ENCODE measurements at places on chromosomes 12 and 14.
A peak's percentile ranks its signal among the peaks of the same experiment; 100 is the strongest.

DNA sequence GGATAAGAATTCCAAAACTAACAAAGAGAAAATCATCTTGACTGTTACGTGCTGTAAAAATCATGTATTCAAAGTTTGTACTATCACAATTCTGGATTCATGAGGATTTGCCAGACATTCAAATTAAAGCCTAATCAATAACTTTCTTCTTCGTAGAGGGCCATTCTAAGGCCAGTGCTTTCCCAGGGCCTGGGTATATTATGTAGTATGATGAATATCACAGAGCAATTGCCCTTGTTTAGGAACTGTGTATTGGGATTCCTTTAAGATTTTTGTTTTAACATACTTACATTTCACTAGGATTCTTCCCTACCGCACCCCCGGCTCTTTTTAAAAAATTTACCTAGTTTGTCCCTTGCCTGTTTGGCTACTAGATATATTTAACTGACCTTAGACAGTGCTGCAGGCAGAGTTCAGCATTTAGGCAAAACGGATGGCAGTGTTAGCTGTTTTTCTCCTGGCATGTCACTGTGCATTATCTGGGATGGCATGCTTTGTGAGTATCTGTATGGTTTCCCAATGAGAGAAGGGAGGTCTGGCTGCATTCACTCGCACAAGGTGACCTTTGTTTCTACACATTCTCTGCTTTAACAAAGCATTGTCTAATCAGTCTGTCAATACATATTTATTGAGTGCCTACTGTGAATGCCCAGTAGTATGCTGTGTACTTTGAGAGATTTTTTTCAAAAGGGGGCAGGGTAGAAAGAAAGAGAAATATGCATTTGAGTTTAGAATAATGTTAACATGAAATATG is 63.3 kb downstream of the ERC1 start:
- DNase-seq = peak; percentile 20

GRCh38 chr12:109153821-109154441 is 37.5 kb downstream of the ACACB start:
- no peak for DNase-seq

GRCh38 chr12:123056053-123056452 is 75.6 kb downstream of the ARL6IP4 start:
- DNase-seq = no peak

DNA sequence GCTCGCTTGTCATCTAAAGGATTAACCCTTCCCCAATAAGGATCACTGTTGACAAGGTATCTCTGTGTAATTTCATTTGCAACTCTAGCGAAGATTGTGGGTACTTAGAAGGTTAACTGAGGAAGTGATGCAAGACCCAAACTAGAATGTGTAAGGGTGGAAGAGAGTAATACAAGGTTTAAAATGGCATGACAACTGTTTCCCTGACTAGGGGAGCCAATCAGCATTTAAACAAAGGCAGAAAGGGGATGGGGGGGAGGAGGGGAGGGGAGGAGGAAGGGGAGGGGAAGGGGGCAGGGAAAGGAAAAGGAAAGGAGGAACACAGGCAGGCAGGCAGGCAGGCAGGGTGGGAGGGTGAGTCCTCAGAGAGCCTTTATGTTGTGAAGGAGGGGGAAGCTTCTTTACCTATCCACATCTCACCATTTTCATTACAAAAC is 31.1 kb downstream of the NRDE2 start:
- no peak for DNase-seq

DNA sequence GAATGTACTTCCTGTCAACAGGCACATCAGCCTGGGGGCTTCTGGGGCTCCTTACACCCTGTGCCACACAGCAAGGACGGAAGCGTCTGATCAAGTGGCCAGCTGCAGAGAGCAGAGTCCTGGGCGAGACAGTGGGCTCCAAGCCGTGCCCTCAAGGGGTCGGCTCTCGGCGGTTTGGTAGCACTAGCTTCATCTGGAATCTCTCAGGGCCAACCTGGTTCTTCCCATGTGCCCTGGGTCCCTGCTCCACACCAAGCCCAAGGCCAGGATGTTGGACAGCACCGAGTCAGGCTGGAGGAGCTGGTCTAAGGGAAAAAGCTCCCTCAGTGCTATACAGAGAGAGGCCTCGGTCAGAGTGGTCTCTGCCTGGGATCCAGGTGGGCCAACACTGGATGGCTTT is 20.5 kb downstream of the DIO3 start:
- no peak for DNase-seq

- DNase-seq = no peak
These were observed 3.2 kb upstream of the COX8C start for GRCh38 chr14:93343797-93344196.

- no peak for DNase-seq
These were observed 10.9 kb downstream of the ZNF664 start for GRCh38 chr12:123983822-123984485.

GRCh38 chr12:114683709-114684097 is 272 bp downstream of the TBX3 start:
- no peak for DNase-seq

DNA sequence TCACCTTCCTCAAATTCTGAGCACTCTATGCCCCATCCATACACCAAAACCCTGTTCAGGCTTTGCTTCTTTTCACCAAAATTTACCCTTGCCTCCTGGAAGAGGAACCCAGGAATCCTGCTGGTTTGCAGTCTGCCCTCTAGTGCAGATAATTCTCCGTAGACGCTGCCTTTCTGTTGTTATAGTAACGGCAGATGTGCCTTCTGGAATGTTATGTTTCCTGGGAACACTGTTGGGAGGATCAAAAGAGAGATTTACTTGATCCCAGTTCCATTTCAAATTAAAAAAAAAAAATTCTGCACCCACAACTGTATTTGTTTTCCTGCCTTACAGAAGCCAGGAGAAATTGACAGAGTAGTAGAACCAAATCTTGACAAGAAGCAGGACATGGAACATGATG is 104.2 kb upstream of the RMST start:
- DNase-seq = no peak

- DNase-seq = no peak
These were observed 19.6 kb downstream of the HIGD1C start for GRCh38 chr12:50971946-50972345.

GRCh38 chr12:58346032-58346632 is 404.8 kb downstream of the ATP23 start:
- DNase-seq = no peak

DNA sequence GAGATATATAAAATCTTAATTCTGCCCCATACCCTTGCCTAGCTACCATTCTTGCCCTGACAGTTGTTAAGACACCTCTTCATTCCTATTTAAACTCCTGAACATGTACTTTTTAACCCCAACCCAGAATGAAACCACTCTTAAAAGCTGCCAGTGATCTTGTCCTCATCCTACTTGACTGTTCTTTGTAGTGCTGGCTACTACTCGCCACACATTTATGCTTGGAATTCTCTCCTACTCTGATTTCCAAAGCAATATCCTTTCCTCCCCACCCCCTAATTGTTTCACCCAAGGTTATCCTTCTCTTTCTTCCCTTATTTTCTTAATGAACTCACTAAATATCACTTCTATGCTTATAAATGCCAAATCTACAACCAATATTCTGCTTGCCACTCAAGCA is 4.1 kb downstream of the NFYB start:
- DNase-seq = no peak

GRCh38 chr12:48883305-48884161 is 17.9 kb upstream of the RND1 start:
- no peak for DNase-seq

DNA sequence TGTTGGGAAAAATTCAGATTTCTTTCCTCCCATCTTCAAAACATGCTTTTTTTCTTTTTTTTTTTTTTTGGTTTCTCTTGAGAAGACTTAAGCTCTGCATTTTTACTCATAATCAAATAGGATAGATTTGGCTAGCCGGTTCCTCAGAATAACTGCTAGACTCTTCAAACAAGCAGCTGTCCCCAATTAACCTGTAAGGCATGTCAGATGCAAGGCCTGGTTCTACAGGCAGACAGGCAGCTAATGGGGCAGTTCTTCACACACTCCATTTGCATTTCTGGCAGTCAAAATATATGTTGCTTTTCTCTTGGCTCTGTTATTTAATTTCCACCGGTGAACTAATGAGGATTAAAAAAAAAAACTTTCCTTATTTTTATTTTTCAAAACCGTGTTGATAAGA is 228.0 kb upstream of the ATP2B1 start:
- no peak for DNase-seq

DNA sequence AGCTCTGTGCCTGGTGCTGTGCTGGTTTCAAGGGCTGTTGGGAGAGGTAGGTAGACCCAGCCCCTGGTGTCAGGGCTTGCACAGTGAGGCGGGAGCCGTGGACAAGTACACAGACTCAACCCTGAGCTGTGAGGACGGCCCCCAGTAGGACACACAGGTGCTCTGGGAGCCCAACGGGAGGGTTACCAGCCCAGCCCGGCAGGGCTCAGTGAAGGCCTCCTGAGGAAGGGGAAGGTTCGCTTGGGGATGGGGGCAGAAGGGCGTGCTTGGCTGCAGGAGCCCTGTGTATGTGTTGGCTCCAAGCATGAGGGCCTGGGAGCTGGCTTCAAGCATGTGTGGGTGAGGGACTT is 58.9 kb downstream of the SLC25A47 start:
- DNase-seq = no peak

- DNase-seq = no peak
These were observed 185.6 kb downstream of the TMEM117 start for GRCh38 chr12:44021471-44021971.

DNA sequence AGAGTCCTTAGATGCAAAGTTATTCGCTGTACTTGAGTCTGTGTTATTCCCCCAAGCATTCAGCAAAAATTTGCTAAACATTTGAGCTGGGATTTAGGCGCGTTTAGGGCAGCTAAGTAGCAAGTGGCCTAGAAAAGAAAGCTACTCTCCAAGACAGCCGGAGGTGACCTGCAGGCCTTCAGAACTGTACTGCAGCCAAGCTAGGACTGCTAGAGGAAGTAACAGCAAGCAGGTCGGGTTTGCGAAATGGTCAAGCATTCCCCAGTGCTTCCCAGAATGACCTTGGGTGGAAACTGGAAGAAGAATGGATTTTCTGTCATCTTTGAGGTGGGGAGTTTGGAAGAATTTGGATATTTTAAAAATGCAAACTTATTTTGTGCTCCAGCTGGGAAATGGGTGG is 287.5 kb downstream of the FOXN3 start:
- DNase-seq = no peak

DNA sequence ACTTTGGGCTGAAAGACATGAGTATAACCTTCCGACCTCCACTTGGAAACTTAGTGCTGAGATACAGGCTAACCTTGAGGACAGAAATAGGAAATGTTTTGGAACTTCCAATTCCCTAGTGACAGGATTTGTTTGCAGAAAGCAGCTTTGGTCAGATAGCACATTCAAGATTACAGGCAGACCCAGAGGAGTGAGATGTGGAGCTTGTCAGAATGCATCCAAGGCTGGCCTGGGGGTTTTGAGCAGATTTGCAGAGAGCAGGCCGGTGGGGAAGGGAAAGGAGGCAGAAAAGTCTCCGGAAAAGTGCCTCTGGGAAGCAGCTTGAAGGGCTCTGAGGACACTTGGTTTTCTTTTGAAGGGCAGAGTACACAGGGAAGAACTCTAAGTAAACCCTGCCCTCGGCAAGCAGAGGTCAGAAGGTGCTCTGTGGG is 180.3 kb downstream of the ETV6 start:
- no peak for DNase-seq

DNA sequence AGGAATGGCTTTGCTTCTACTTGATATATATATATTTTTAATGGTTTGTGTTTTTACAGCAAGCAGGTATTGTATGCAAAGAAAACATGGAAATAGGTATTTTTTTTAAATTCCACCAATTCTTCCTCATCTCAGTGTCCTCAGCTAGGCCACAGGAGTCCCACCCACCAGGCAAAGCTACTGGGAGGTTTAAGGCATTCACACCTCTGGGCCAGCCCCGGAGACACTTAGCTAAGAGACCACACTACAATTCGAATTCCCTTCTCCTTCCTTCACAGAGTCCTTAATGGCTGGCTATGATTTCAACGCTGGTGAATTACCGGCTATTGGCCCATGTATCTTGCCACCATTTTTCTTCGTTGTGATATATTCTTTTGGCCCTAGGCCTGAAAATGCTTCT is 71.4 kb downstream of the SLC15A4 start:
- no peak for DNase-seq

DNA sequence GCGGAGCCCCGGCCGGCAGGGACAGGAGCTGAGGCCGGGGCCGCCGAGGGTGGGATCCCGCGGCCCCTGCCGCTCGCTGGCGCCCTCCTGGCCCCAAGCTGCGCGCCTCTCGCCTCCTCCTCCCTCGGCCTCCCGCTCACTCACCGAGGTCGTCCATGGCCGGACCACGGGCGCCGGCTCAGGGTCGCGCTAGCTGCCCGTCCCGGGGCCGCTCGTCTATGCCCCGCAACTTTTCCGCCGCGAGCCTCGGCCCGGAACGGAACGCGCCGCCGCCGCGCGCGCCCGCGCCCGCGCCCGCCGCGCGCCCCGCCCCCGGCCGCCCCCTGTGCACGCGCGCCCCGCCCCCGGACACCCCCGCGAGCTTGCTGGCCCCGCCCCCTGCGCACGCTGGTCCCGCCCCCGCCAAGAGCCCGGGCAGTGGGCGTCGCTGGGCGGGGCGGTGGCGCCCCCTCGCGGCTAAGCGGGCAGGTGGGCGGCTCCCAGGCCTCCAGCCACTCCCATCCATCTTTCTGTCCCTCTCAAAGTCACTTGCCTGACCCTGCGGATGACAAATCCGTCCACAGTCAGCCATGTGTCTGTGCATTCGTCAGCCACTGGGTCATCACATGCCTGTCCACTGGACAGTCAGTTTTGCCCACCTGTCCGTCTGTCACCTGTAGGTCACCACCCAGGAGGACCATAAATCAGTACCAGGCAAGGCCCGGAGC is at the start of gene PXN:
PXN (minus strand) TSS at position 258 of the 707 bp plus-strand sequence; CDS start at position 157, 101 bp downstream.
- peak; percentile 83 for DNase-seq

DNA sequence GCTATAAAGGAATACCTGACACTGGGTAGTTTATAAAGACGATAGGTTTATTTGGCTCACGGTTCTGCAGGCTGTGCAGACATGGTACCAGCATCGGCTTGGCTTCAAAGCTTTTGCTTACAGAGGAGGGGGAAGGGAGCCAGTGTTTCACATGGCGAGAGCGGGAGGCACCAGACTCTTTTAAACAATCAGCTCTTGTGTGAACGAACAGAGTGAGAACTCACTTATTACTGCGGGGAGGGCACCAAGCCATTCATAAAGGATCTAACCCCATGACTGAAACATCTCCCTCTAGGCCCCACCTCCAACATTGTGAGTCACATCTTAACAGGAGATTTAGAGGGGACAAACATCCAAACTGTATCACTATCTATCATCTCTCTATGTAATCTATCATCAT is 227.4 kb downstream of the TMEM132D start:
- DNase-seq = no peak

- DNase-seq = no peak
These were observed 56.2 kb downstream of the CRADD start for GRCh38 chr12:93733358-93733757.

DNA sequence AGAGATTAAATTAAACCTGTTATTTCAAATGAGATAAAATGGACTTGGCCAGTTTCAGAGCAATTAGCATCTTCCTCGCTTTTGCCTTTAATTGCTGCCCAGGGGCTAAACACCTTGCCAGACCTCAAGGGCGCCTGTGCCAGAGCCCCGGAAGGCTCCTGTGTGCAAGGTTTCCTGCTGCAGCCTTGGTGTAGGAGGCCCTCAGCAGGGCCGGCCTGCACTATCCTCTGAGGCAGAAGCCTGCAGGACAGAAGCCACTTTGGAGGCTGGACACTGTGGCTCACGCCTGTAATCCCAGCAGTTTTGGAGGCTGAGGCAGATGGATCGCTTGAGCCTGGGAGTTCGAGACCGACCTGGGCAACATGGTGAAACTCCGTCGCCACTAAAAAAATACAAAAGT is 150.4 kb downstream of the CALM1 start:
- no peak for DNase-seq

GRCh38 chr12:89166525-89166934 is 185.8 kb downstream of the DUSP6 start:
- no peak for DNase-seq

Data from amygdala (tissue), 56 donors.